ENCODE measurements at places on chromosomes 5 and 9.
A peak's percentile ranks its signal among the peaks of the same experiment; 100 is the strongest.

DNA sequence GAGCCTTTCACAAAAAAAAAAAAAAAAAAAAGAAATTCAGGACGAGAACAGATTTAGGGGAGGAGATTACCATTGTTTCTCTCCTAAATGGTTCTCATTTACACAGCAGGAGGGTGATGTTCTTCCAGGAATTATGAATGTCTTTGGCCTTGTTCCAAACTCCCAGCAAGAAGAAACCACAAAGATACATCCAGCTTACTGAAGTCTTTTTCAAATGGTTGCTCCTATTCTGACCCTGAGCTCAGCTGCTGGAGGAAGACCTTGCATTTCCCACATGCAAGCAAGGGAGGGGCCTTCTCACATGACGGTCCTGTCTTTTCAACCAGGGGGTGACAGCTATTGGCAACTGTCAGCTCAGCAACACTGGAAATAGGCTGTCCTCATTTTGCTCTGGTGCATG is 203.0 kb upstream of the VLDLR start:
- peak; percentile 43 for DNase-seq

DNA sequence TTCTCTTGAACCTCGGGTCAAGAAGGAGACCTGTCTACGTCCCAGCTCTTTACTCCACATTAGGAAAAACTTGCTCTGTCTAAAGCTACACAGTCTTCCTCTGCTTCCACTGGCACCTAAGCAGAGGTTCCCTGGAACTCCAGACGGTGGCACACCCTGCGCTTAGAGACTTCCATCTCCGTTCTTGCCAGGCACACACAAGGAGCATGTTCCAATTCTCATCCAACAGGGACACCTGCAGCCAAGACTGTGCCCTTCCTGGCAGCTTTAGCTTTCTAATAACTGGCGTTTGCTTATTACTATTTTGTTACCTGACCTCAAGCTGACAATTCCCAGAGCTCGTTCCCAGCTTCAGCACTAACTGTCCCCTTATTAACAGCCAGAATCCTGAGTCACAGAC is 16.0 kb downstream of the CAPSL start:
- no peak for DNase-seq

- DNase-seq, result no peak
Observed at GRCh38 chr5:161446655-161447054, 99.9 kb downstream of the GABRB2 start.

DNA sequence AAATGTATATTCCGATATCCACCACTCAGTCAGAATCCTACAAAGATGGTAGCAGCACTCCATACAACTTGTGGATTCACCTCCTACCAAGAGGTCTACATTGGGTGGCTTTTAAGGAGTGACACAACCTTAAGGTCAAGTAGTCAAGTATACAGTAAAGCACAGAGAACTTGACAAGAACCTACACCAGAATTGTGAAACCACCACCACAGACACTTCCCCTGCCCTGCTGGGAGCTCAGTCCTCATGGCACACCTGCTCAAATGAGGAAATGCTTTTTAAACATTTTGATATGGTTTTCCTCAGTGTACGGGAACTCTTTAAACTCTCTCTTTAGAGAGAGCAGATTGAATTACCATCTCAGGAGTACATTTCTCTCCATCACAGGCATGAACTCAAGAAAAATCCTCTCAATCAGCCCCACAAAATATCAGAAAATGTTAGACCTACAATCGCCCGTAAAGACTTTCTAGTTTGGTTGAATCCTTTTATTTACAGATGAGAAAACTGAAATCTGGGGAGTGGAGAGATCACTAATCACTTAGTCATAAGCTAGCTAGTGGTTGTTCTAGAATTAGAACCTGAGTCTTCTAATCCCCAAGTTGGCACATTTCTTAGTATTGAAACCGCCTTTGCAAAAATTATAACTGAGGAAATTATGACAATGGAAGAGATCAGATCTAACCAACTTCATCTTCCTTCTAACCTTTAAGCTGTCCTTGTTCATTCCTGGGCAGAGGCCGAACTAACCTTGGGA is 38.5 kb upstream of the NR4A3 start:
- DNase-seq, result no peak

GRCh38 chr5:11384441-11385250 is 519.6 kb downstream of the CTNND2 start:
- DNase-seq, result no peak

GRCh38 chr9:103798620-103799019 is 295.5 kb upstream of the SMC2 start:
- no peak for DNase-seq

- DNase-seq, result no peak
Observed at GRCh38 chr9:93807166-93808074, 147.7 kb downstream of the BARX1 start.

DNA sequence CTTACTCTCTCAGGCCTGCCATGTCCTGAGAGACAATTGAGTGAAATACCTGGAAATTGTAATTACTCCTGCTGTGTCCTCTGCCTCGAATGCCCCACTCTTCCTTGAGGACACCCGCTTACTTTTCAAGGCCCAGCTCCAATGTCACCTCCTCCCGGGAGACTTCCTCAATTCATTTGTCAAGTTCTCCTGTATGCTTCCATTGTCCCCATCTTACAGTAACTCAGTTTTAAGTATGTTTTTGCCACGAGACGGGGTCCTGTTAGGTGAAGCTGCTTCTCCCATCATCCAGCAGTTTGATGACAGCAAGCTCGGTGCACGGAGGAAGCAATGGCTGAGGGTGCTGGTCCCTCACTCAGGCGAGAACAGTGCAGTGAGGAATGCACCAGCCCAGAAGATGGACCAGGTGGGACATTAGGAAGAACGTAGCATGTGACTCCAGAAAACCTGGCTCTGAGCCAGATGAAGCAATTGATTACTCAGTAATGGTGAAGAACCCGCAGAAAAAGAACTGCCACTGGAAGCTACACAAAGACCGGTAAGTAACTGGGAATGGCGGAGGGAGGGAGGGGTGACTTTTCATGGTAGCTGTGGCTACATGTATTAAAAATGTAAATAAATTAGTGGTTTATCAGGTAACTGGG is 274.8 kb downstream of the DENND1A start:
- DNase-seq, result no peak

DNA sequence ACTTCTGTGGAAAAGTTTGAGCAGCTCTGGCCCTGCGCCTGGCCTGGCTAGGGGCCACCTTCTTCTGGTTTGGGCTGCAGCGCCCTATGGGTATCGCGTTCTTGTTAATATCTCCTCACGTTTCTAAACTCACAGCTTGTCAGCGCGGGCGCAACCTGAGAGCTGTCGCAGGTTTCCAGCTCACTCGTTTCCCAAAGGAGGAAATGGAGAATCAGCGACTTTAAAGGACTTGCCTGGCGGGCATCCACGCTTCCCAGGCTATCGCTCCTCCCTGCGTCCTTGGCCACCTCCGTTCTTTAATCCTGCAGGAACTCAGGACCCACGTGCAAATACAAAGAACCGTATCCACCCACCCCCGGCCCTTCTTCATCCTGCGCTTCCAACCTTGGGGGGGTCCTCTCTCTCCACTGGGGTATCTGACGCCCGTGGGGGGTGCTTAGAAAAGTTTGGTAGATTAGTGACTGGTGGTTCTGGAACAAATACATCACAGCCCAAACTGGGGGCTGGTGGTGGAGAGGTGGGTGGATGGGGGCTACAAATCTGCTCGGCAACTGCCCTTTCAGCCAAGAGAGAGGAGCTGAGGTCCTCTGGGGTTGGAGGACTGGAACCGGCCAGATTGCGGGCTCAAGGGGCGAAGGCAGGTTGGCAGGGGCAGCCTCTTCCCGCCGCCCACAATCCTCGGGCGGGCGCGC is 578 bp upstream of the PSAT1 start:
- peak; percentile 44 for DNase-seq

- DNase-seq, result no peak
Observed at GRCh38 chr5:88740604-88741185, 142.3 kb downstream of the MEF2C start.
